ENCODE measurements at places on chromosomes 12 and 14.
A peak's percentile ranks its signal among the peaks of the same experiment; 100 is the strongest.

- DNase-seq, result no peak
Measured at GRCh38 chr14:101796479-101796878, 35.0 kb downstream of the PPP2R5C start.

GRCh38 chr14:104863131-104863862 lies 1.8 kb upstream of the CEP170B start:
- DNase-seq, result peak; percentile 72

DNA sequence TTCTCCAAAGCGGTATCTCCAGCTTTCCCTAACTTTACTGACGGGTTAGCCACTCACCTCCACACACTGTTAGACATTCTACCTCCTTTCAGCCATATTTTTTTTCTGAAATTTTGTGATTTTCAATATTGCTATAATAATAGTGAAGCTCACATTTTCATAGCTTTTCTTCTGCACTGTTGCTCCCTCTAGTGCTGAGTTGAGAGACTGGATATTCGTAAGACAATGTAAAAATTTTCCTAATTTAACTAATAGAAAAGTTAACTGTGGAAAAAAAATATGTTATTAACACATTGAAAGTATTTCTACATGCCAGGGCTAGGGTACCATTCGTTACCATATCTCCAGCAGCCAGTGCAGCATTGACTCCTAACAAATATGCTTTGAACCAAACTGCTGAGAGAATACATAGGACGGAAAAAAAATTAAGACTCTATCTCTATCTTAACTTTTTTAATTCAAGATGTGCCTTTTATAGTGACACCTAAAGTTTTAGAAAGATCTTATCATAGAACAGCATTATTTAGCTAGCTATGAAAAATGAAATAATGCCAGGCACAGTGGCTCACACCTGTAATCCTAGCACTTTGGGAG lies 48.7 kb upstream of the ABCC9 start:
- DNase-seq, result no peak

DNA sequence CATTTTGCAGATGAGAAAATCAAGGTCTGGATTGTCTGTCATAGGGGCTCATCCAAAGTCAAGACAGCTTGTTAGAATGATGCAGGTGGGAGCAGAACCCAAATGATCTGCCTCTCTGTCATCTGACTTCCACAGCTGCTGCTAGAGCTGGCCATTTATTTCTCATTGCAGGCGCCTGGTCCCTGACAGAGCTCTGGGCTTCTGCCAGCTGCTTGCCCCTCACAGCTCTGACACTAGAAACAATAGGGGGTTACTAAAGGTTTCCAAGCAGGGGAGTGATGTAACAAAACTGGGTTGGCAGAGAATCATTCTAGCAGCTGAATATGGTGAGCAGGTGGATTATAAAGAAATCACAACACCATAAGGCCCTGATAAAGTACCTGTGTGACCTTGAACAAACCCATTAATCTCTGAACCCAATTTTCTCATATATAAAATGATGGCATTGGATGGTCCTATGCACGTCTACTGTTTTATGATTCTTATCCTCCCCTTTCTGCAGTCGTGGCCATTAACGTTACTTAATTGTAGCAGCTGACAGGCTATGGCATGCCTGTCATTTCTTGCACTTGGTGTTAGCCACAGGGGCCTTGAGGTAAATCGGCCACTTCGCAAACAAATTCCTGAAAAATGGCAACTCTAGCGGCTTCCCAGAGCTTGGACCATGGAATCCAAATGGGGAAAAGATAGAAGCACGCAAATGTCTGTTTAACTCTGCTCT lies 134.6 kb downstream of the RMST start:
- no peak for DNase-seq

DNA sequence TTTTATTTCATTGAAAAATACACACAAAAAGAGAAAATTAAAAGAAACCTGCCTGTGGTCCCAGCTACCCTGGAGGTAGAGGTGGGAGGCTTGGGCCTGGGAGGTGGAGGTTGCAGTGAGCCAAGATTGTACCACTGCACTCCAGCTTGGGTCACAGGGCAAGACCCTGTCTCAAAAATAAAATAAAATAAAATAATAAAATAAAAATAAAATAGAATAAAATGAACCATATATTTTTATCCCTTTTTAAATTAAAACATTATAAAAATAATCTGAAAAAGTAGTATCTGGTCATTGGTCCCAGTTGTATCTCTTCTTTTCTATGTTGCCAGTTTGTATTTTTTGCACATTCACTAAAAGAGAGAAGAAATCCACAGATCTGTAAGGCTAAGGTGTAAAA lies 16.7 kb upstream of the FAM234B start:
- DNase-seq, result no peak

Data from chondrocyte (in vitro differentiated cells).